Keratinocyte (primary cell): ENCODE measurements at places on chromosomes 3 and 15. TPM values are rescaled to one million over a fixed set of nuclear protein-coding genes. Genes with fewer than 3 reads are reported as not detected.
A peak's percentile ranks its signal among the peaks of the same experiment; 100 is the strongest.

- DNase-seq = no peak
- no peak overlapping the region for H3K27ac ChIP-seq
- no peaks in the 10 kb centered on the region for H3K27me3 ChIP-seq
- no peaks in the 10 kb centered on the region for H3K36me3 ChIP-seq
Observed at GRCh38 chr3:69716119-69716518, 23.1 kb upstream of the MITF start.

DNA sequence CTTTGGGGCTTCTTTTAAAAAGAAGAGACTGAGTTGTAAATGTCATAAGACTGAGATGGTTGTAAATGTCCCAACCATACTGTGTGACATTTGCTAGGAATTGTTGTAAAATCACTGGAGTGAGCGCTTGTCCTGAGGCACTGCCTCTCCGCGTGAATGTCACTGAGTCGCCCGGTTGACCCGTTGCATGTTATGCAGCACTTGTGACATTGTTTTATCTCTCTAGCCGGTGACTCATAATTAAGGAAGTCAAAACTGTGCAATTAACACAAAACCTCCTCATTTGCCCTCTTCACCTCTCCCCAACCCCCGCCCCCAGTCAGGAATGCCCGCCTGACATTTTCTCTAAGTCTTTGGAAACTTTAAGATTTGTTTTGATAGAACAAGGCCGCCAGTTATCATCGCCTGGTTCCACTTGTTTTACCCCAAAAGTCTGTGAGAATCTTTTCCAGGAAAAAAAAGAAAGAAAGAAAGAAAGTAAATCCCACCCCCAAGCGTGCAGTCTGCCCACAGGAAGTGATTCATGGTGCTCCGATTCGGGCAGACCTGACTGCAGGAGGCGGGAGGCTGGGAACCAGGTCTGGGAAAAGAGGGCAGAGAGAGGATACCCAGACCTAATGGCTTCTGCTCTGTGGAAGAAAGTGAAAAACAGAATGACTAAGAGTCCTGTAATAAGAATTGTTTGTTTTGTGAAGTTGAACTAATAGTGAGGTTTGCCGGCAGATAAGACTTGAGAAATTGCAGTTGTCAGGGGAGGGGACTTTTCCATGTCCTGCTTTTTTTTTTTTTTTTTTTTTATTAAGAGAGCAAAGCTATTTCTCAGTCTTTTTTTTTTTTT lies 84.8 kb downstream of the SMAD3 start:
- H3K27ac ChIP-seq = peak overlapping the region; percentile 96
- H3K4me1 ChIP-seq = peaks cover 64% of the 10 kb centered on the region
- H3K27me3 ChIP-seq = no peaks in the 10 kb centered on the region
- no peak for DNase-seq
- H3K4me3 ChIP-seq = peak overlapping the region; percentile 51

DNA sequence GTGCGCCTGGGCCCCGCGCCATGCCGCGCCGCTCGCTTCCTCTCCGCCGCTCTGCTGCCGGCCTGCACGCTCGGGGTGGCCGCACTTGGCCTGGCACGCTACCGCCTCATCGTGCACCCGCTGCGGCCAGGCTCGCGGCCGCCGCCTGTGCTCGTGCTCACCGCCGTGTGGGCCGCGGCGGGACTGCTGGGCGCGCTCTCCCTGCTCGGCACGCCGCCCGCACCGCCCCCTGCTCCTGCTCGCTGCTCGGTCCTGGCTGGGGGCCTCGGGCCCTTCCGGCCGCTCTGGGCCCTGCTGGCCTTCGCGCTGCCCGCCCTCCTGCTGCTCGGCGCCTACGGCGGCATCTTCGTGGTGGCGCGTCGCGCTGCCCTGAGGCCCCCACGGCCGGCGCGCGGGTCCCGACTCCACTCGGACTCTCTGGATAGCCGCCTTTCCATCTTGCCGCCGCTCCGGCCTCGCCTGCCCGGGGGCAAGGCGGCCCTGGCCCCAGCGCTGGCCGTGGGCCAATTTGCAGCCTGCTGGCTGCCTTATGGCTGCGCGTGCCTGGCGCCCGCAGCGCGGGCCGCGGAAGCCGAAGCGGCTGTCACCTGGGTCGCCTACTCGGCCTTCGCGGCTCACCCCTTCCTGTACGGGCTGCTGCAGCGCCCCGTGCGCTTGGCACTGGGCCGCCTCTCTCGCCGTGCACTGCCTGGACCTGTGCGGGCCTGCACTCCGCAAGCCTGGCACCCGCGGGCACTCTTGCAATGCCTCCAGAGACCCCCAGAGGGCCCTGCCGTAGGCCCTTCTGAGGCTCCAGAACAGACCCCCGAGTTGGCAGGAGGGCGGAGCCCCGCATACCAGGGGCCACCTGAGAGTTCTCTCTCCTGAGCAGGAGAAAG lies 951 bp downstream of the GPR62 start:
- H3K4me1 ChIP-seq = peaks cover 11% of the 10 kb centered on the region
- H3K4me3 ChIP-seq = no peak overlapping the region
- peaks cover 26% of the 10 kb centered on the region for H3K27me3 ChIP-seq
- no peak for DNase-seq
- H3K27ac ChIP-seq = no peak overlapping the region
- H3K36me3 ChIP-seq = peaks cover 21% of the 10 kb centered on the region

DNA sequence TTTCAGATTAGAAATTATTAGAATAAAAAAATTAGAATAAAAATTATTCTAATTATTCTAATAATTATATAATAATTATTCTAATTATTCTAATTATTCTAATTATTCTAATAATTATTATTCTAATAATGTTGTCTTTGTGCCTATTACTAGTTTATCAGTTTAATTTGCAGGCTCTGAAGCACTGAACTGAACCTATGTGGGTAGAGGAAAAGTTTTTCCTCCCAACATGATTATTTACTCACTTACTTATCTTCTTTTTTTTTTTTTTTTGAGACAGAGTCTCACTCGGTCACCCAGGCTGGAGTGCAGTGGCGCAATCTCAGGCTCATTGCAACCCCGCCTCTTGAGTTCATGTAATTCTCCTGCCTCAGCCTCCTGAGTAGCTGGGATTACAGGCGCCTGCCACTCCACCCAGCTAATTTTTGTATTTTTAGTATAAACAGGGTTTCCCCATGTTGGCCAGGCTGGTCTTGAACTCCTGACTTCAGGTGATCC lies 39.7 kb upstream of the C15orf39 start:
- no peaks in the 10 kb centered on the region for H3K27me3 ChIP-seq
- H3K4me3 ChIP-seq = no peak overlapping the region
- H3K4me1 ChIP-seq = no peaks in the 10 kb centered on the region
- no peaks in the 10 kb centered on the region for H3K36me3 ChIP-seq
- no peak overlapping the region for H3K27ac ChIP-seq
- DNase-seq = no peak

THPO gene
- not detected in 3 replicates for polyA plus RNA-seq
